ENCODE measurements at places on chromosomes 5 and 9.

GRCh38 chr9:112249277-112249676 lies 74.2 kb upstream of the SUSD1 start:
- no peak for DNase-seq

- no peak for DNase-seq
Observed at GRCh38 chr9:130286781-130287428, 21.3 kb downstream of the HMCN2 start.

- no peak for DNase-seq
Observed at GRCh38 chr5:171433352-171433698, 13.9 kb downstream of the FGF18 start.

DNA sequence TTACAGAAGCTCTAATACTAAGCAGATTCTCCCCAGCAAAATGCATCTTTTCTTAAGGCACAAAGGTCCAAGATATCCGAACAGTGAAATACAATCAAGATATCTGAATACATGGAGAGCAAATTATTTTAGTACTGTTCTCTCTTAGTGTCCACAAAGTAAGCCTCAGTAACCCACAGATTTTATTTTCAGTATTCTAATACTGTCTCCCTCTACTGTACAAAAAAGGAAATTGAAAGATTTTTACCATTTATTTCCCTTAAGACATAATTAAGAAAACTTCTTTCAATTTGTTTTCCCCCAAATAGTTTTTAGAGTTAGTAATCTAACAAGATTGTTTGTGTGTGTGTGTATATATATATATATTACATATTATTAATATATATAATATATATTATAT lies 24.7 kb upstream of the NOL6 start:
- no peak for DNase-seq

DNA sequence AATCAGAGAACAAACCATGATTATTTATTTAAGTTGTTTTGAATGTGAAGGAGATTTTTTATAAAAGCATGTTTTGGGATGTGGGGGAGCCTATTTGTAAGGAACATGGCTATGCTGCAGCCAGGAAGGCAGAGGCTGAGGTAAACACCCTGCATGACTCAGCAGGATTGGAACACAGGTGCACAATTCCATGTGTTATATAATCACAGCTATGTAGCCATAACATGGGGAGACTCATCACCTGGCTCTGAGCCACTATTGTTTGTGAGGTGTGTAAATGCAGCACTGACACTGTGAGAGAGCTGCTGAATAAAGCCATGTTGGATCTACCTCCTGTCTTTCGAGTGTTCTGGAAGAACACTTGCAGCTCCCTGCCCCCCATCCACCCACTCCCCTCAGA lies 1009.8 kb downstream of the DNAH5 start:
- DNase-seq = no peak

DNA sequence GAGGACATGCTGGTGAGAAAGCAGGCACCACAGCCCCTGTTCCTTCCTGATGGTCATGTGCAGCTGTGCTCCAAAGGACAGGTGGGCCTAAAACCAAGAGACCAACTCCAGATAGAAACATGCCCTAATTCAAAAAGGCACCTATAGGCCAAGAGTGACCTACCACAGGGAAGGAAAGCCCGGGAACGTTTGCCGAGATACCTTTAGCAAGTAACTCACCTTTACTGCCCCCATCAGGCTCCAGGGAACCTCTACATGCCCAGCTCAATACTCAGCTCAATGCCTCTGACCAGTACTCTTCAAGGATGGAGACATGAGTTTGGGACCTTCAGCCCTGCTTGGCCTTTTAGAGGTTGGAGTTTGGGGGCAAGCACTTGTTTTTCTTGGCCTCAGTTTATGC lies 172.8 kb upstream of the FSTL4 start:
- DNase-seq = no peak

DNA sequence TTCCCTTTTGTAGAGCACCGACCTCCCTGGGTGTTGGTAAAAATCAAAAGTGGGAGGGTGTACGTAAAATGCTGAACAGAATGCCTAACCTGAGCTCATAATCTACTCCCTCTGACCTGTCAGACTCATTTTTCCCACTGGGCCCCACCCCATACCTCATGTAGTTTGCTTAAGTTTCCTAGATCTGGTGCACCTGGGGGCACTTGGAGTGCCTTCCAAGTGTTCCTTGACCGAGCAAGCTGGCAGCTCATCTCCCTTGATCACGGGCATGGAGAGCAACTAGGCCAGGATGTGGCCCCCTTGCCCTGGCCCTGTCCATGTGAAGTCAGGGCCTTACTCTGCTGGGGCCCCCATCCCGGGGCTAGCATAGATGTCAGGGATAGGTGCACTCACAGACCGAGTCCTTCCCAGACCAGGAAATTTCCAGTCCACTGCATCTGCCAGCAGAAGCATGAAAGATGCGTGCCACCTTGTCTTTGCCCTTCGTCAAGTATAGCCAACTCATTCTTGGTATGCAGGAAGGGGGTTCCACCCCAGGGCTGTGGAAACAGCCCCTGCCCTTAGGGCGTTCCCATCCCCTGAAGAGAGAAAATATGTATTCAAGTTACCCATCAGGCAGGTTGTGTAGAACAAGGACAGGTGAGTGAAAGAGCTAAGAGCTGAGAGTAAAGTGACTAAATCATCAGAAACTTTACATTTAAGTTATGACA lies 41.9 kb downstream of the SLC22A5 start:
- DNase-seq = no peak

- DNase-seq = no peak
Observed at GRCh38 chr9:134522976-134523375, 118.6 kb upstream of the COL5A1 start.

DNA sequence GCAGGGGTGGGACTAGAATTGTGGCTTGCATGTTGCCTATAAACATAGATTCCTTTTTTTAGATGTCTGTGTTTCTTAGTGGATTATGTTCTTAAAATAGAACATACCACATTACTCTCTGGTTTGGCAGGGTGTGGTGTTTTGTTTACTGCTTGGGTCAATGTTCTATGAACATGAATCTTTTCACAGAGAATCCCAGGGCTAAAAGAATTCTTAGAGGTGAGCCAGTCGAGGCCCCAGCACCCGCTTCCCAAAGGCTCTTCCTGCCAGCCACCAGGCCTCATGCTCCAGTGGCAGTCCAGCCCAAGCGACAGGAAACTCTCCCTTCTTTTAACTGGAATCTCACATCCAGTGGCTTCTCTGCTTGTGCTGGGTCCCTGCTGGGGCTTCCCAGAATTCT lies 126.6 kb downstream of the C9orf152 start:
- DNase-seq = no peak

- DNase-seq = no peak
Observed at GRCh38 chr9:106771608-106772007, 91.4 kb upstream of the ZNF462 start.

DNA sequence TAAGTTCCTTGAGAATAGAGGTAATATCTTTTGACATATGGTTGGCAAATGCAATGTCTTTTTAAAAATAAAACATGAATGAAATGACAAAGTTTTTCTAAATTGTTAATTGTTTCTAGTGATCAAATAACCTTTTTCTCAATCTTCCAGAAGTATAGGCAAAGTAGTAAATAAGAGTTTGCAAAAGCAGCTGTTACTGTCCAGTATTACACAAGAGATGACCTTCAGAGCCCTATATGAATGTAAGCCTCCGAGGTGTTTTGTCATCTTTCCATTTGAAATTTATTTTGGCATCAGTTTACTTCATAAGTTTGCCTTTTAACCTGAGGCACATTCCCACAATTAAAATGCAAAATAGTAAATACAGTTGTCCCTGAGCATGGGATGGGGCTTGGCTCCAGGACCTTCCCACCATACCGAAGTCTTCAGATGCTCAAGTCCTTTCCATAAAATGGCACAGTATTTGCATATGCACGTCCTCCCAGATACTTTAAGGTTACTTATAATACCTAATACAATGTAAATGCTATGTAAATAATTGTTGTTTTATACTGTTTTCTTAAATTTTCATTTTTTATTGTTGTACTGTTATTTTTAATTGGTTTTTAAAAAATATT lies 65.6 kb downstream of the MEGF9 start:
- DNase-seq = no peak

GRCh38 chr5:59565551-59565950 lies 328.0 kb downstream of the PDE4D start:
- no peak for DNase-seq

- DNase-seq = no peak
Observed at GRCh38 chr9:114723931-114724330, 41.9 kb upstream of the TEX48 start.

DNA sequence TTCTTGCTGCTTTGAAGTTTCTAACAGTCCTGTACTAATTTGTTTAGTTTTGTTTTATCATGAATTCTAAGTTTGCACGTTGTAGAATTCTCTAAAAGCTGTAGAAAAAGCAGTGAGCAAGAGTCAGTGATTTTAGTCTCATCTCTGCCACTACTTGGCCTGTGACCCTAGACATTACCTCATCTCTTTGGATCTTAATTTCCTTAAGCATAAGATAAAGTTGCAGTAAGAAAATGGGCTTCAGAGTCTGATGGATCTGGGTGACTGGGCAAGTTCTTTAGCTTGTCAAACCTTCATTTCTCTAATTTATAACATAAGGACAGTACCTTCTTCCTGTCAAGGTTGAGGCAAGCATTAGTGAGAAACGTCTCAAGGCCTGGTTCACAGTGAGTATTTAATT lies 247.9 kb downstream of the DMRT2 start:
- DNase-seq = no peak

- DNase-seq = no peak
Observed at GRCh38 chr5:119651486-119651885, 22.1 kb downstream of the FAM170A start.

GRCh38 chr5:132074091-132074771 lies 642 bp downstream of the CSF2 start:
- DNase-seq = no peak

DNA sequence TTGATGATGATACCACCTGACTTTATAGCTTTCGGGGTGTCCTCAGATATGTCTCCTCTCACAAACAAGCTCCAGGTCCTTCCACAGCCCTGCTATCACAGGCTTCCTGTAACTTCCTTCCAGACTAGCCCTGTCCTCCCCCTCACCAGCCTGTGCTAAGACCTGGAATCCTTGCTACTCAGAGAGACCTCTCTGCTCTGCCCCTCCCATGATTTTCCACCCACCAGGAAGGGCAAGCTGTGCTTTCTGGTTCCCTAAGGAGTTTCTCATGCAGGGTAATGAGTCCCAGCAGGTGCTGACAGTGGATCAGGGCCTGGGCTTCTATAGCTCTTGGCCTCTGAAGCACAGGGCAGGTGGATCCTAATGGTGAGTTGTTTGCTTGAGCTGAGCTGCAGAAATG lies 86.9 kb downstream of the AOPEP start:
- no peak for DNase-seq

- no peak for DNase-seq
Observed at GRCh38 chr9:80061940-80062339, 490.2 kb downstream of the TLE4 start.

- no peak for DNase-seq
Observed at GRCh38 chr5:160787240-160787639, 64.8 kb downstream of the ATP10B start.

- DNase-seq = no peak
Observed at GRCh38 chr5:15587916-15588315, 87.9 kb downstream of the FBXL7 start.

DNA sequence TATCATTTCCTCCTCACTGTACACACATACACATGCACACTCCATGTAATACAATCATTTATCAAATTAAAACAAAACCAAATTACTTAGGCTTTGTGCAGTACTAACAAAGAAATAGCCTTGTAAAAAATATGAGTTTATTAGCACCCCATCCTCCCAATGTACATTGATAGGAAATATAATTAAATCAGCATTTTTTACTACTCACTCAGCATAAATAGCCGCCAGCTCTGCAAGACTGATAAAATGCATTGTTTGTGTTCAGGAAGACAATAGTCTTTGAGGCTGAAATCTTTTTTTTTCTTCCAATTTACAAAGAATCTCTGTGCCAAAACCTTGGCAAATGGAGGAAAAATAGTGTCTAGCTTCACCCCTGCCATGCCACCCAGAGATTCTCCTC lies 497.6 kb upstream of the ADAMTS16 start:
- DNase-seq = no peak

DNA sequence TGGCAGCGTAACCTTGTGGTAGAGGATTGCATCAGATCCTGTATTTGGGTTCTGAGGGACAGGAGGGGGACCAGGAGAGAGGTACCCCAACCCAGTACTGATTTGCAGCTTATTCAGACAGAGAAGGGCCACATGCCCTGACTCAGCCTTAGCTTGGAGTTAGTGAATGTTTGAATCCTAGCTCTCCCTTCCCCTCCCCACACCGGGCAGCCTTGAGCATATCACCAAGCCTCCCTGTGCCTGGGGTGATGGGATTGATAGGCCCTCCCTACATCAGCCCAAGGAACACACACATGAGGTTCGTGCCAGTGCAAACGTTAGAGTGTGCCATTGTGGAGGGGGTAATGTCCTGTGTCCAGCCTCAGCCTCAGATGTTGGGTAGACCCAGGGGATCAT lies 71.9 kb downstream of the AMBP start:
- no peak for DNase-seq

DNA sequence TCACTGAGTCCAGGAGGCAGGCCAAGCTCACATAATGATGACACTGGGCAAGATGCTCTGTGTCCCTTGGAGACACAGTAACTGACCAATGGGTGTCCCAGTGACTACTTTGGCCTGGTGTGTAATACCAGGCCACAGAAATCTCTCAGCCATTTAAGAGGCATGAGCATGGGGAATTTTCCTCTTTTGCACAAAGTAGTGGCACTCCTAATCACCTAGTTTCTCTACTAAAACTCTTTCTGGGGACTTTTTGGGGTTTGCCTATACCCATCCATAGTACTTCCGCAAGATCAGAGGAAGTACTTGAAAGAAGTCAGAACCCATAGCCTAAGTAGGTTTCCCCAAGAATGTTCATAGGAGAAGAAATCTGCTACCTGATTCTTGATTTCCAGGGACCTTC lies 161.9 kb downstream of the ARSB start:
- DNase-seq = no peak
